SJCRH30 (cell line): ENCODE measurements at places on chromosomes 7 and 10. TPM values are rescaled to one million over a fixed set of nuclear protein-coding genes. Genes with fewer than 3 reads are reported as not detected.

SUN3 gene
- total RNA-seq: not detected in 2 replicates

ANKIB1 gene
- total RNA-seq: 31.7 and 34.0 TPM in 2 replicates

DBNL gene
- 51.9 and 54.4 TPM in 2 replicates for total RNA-seq

LGI1 gene
- total RNA-seq: not detected in 2 replicates

SPDYE1 gene
- not detected in 2 replicates for total RNA-seq

UPF2 gene
- 21.8 and 22.9 TPM in 2 replicates for total RNA-seq

SCD gene
- 421 and 427 TPM in 2 replicates for total RNA-seq

TSPAN14 gene
- total RNA-seq: 37.7 and 40.4 TPM in 2 replicates

BHLHA15 gene
- total RNA-seq: not detected in 2 replicates

ITGB8 gene
- total RNA-seq: 35.0 and 40.0 TPM in 2 replicates

- peak overlapping the region; percentile 68 for H3K27ac ChIP-seq
- peaks cover 11% of the 10 kb centered on the region for H3K36me3 ChIP-seq
- H3K4me3 ChIP-seq: no peak overlapping the region
- H3K4me1 ChIP-seq: peaks cover 62% of the 10 kb centered on the region
Measured at GRCh38 chr7:55488216-55488615, 84.1 kb downstream of the VOPP1 start.

DNA sequence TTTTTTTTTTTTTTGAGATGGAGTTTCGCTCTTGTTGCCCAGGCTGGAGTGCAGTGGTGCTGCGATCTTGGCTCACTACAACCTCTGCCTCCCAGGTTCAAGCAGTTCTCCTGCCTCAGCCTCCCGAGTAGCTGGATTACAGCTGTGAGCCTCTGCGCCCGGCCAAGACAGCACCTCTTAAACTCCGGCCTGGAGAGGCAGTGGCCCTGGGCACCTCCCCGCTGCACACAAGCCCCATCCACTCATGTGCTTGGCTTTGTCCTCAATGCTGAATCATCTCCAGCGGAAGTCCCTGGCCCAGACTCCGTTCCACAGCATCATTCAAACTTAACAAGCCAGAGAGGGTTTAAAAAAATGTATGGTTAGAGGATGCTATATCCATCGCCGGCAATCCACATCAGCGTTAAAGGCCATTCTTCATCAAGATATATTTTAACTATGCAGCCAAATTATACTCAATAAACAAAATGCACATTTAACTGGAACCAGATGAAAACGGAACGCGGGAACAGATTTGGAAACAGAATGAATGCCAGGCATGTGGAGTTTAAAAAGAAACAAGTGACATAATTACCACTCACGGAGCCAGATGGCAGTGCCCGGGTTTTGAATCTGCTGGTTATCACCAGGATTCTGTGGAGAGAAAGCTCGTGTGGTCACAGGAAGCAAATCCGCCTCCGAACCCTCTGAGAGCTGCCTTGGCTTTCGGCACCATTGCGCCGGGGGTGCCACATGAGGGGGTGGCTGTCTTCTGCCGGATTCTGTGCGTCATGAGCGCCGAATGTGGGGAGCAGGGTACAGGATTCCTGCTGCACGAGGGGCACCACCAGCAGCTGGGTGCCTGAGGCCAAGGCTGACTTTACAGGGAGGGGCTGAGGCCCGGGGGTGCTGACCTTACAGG is 45.6 kb upstream of the CFAP46 start:
- H3K4me1 ChIP-seq: no peaks in the 10 kb centered on the region
- no peaks in the 10 kb centered on the region for H3K27me3 ChIP-seq
- H3K36me3 ChIP-seq: no peaks in the 10 kb centered on the region
- H3K27ac ChIP-seq: no peak overlapping the region

GRCh38 chr10:93290661-93291354 is 191.3 kb downstream of the MYOF start:
- H3K27me3 ChIP-seq: no peaks in the 10 kb centered on the region
- H3K4me1 ChIP-seq: peaks cover 3% of the 10 kb centered on the region; the same call in 1 of the 2 replicates
- H3K27ac ChIP-seq: no peak overlapping the region
- DNase-seq: no peak
- no peak overlapping the region for H3K4me3 ChIP-seq

DNA sequence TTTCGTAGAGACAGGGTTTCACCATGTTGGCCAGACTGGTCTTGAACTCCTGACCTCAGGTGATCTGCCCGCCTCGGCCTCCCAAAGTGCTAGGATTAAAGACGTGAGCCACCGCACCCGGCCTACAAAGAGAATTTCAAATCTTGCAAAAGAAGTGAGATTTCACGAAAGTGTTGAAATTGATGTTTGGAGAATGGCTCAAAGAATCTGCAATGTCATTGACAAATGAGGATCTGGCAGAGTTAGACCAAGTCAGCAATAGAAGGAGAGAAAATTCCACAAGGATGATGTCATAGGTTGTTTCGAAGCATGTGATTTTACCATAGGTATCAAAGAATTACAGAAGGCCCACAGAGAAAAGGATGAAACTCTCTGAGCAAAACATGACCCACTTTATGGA is 71.7 kb downstream of the LYZL2 start:
- no peaks in the 10 kb centered on the region for H3K36me3 ChIP-seq
- no peaks in the 10 kb centered on the region for H3K4me1 ChIP-seq
- DNase-seq: no peak
- no peak overlapping the region for H3K4me3 ChIP-seq

GRCh38 chr10:23630885-23631284 is 192.0 kb downstream of the OTUD1 start:
- H3K4me1 ChIP-seq: no peaks in the 10 kb centered on the region
- DNase-seq: no peak
- H3K27me3 ChIP-seq: no peaks in the 10 kb centered on the region

- no peaks in the 10 kb centered on the region for H3K36me3 ChIP-seq
- peaks cover 3% of the 10 kb centered on the region; the same call in 1 of the 2 replicates for H3K27me3 ChIP-seq
- no peak overlapping the region for H3K27ac ChIP-seq
- DNase-seq: no peak
Measured at GRCh38 chr7:140206616-140207389, 30.0 kb upstream of the KDM7A start.

- DNase-seq: no peak
- H3K27me3 ChIP-seq: no peaks in the 10 kb centered on the region
- no peak overlapping the region for H3K4me3 ChIP-seq
- no peak overlapping the region for H3K27ac ChIP-seq
- 0 out of 2 replicates have a peak, but pooled peaks cover 6% of the 10 kb centered on the region for H3K4me1 ChIP-seq
Measured at GRCh38 chr10:29055101-29055500, 233.8 kb upstream of the LYZL1 start.

- H3K27ac ChIP-seq: no peak overlapping the region
- H3K27me3 ChIP-seq: peaks cover 6% of the 10 kb centered on the region; the same call in 1 of the 2 replicates
- H3K4me1 ChIP-seq: no peaks in the 10 kb centered on the region
- H3K36me3 ChIP-seq: no peaks in the 10 kb centered on the region
- H3K4me3 ChIP-seq: no peak overlapping the region
Measured at GRCh38 chr7:68760556-68760955, 837.7 kb upstream of the AUTS2 start.

GRCh38 chr10:15237351-15237750 is 68.9 kb upstream of the NMT2 start:
- no peaks in the 10 kb centered on the region for H3K36me3 ChIP-seq
- DNase-seq: no peak
- no peak overlapping the region for H3K27ac ChIP-seq
- H3K4me3 ChIP-seq: no peak overlapping the region
- H3K4me1 ChIP-seq: no peaks in the 10 kb centered on the region
- H3K27me3 ChIP-seq: no peaks in the 10 kb centered on the region

GRCh38 chr7:150406567-150407421 is 27.7 kb downstream of the ZNF775 start:
- no peaks in the 10 kb centered on the region for H3K4me1 ChIP-seq
- H3K27me3 ChIP-seq: no peaks in the 10 kb centered on the region
- no peak for DNase-seq
- no peaks in the 10 kb centered on the region for H3K36me3 ChIP-seq
- H3K4me3 ChIP-seq: no peak overlapping the region

- no peak overlapping the region for H3K27ac ChIP-seq
- DNase-seq: no peak
- no peaks in the 10 kb centered on the region for H3K36me3 ChIP-seq
- H3K4me1 ChIP-seq: no peaks in the 10 kb centered on the region
Measured at GRCh38 chr7:20284003-20284770, 46.5 kb upstream of the ITGB8 start.

DNA sequence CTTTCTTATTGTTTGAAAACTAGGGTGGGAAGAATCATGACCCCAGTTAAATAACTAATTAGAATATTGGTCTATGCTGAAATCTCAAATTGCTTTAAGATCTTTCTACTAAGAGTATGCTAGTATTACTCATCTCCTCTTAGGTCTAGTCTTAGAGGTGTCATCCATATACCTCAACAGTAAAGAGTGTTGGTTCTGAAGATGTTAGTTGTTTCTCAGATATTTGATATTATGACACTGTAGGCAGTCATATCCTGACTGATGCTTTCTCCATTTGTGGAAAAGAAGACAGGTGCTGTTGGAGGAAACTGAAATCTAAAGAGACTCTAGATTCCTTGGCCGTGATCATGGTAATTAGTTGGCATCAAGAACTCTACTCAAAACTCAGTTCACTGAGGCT is 21.2 kb downstream of the BPGM start:
- H3K36me3 ChIP-seq: no peaks in the 10 kb centered on the region
- H3K27me3 ChIP-seq: no peaks in the 10 kb centered on the region
- no peak overlapping the region for H3K4me3 ChIP-seq
- no peak for DNase-seq
- H3K27ac ChIP-seq: no peak overlapping the region

DNA sequence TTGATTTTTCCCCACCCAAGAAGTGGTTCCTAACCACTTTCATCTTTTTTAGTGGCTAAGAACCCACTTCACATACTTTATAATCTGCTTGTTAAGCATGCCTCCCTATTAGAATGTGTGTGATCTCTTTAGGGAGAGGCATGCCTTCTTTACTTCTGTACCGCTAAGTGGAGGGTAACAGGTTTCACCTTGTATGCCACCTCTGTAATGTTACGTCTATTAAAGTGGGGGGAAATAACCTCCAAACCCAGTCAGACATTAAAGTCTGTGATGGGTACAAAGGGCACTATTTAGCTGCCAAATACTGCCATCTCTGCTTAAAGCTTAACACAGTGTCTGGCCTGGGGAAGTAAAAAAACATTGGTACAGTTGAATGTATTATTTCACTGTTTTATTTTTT is 51.9 kb downstream of the EPC1 start:
- DNase-seq: no peak
- no peak overlapping the region for H3K4me3 ChIP-seq
- H3K27ac ChIP-seq: no peak overlapping the region
- no peaks in the 10 kb centered on the region for H3K4me1 ChIP-seq
- H3K36me3 ChIP-seq: peaks cover 14% of the 10 kb centered on the region

GRCh38 chr10:84432891-84433290 is 104.5 kb downstream of the CCSER2 start:
- DNase-seq: no peak
- H3K27me3 ChIP-seq: no peaks in the 10 kb centered on the region
- no peaks in the 10 kb centered on the region for H3K36me3 ChIP-seq
- H3K27ac ChIP-seq: no peak overlapping the region
- no peak overlapping the region for H3K4me3 ChIP-seq

GRCh38 chr7:155787171-155787851 is 25.0 kb downstream of the SHH start:
- H3K27ac ChIP-seq: no peak overlapping the region
- no peak for DNase-seq
- no peak overlapping the region for H3K4me3 ChIP-seq
- H3K4me1 ChIP-seq: no peaks in the 10 kb centered on the region
- peaks cover 5% of the 10 kb centered on the region; the same call in 1 of the 2 replicates for H3K36me3 ChIP-seq

DNA sequence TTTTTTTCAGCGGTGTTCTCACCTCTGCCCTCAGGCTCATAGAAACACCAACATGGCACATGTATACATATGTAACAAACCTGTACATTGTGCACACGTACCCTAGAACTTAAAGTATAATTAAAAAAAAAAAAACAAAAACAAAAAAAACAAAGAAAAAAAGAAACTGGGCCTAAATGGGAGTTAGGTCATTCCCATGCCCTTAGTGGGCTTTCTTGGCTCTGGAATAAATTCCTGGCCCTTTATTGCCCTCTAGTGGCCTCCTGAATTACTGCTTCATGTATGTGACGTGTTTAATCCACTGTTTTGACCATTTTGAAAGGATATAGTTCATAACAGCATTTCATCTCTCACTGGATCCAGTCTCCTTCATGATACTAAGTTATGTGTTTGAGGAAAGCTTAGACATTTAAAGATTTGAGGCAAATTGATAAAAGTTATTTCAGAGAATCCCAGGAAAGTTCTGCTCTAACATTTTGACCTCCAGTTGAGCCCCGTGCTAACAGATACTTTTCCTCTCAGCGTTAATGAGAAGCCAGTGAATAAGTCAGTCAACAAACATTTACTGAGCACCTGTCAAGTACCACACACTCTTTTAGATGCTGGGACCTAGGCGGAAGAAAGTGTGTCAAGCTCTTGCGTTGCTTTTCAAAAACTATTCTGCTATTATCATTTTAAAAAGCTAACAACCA is 54.7 kb upstream of the SYPL1 start:
- no peak overlapping the region for H3K27ac ChIP-seq
- peaks cover 5% of the 10 kb centered on the region; the same call in 1 of the 2 replicates for H3K27me3 ChIP-seq
- H3K36me3 ChIP-seq: no peaks in the 10 kb centered on the region

DNA sequence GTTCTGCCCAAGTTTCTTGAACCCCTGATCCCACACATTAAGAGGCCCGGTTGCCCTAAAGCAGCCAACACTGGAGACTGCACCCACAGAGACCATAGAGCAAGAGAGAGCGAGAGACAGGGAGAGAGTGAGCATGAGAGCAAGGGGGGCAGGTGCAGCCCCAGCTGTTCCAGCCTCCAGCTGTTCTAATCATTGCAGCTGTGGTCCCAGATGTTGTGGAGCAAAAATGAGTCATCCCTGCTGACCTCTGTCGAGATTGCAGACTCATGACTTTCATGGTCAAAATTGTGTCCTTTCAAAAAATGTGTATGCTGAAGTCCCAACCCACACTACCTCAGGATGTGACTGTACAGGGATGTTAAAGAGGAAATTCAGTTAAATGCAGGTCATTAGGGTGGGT is 143.9 kb upstream of the FRMD4A start:
- no peaks in the 10 kb centered on the region for H3K36me3 ChIP-seq
- no peak overlapping the region for H3K4me3 ChIP-seq
- peaks cover 10% of the 10 kb centered on the region for H3K4me1 ChIP-seq
- H3K27me3 ChIP-seq: no peaks in the 10 kb centered on the region
- DNase-seq: peak; percentile 63
- no peak overlapping the region; the same call in 1 of the 2 replicates for H3K27ac ChIP-seq

DNA sequence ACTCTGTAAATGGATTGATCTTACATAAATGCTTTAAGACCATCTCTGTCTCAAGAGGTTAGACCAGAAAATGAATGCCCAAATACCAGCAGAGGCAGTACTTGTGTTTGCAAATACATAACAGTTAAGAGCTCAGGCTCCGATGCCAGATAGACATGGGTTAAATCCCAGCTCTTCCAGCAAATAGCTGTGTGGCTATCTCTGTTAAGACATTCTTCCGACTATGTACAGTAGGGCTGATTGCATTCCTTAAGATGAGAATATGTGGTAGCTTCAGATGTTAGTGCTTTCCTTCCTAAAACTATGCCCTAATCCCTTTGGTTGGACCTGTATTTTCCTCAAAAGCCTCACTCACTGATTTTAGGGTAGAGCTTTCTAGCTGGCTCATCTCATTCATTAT is 2.2 kb downstream of the IDE start:
- H3K36me3 ChIP-seq: peaks cover 5% of the 10 kb centered on the region
- H3K4me3 ChIP-seq: no peak overlapping the region
- H3K27ac ChIP-seq: no peak overlapping the region
- no peak for DNase-seq
- H3K4me1 ChIP-seq: peaks cover 15% of the 10 kb centered on the region
